ENCODE measurements at places on chromosomes 3 and 15.

GRCh38 chr3:129399895-129400357 lies 28.5 kb downstream of the EFCAB12 start:
- DNase-seq: no peak

GRCh38 chr15:68335251-68335650 lies 57.7 kb downstream of the FEM1B start:
- DNase-seq: no peak

GRCh38 chr3:120503727-120504616 lies 53.2 kb upstream of the FSTL1 start:
- no peak for DNase-seq

GRCh38 chr3:129415830-129416229 lies 12.6 kb downstream of the EFCAB12 start:
- DNase-seq: no peak

GRCh38 chr3:129058441-129059200 lies 2.0 kb upstream of the GP9 start:
- DNase-seq: no peak

DNA sequence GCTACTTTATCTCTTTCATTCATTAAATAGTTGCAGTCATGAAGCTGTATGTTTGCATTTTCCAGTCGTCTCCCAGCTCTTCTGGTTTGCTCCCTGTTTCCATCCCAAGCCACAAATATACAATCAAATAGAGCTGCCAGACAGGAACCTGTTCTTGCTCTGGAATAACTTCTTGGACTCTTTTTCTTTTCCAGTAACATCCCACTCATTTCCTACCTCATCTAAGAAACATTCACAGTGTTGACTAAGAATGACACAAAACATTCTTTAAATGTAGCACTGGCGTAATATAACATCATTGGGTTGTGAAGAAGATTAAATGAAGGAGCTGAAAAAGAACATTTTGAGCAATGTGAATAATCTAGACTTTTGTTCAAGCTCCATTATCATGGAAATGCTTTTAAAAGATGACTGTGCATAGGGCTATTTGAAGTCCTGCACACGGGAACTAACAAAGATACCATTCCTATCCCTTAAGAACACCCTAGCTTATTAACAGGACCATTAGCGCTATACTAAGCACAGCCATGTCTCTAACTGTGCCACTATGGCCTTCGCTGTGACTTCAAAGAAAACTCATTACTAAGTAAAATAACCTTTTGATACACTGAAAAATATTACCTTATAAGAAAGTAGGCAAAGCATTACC lies 574.0 kb downstream of the NAALADL2 start:
- DNase-seq: no peak

GRCh38 chr15:70308735-70309434 lies 211.2 kb upstream of the TLE3 start:
- DNase-seq: no peak

GRCh38 chr3:100709842-100710260 lies 557 bp downstream of the TFG start:
- peak; percentile 10 for DNase-seq

DNA sequence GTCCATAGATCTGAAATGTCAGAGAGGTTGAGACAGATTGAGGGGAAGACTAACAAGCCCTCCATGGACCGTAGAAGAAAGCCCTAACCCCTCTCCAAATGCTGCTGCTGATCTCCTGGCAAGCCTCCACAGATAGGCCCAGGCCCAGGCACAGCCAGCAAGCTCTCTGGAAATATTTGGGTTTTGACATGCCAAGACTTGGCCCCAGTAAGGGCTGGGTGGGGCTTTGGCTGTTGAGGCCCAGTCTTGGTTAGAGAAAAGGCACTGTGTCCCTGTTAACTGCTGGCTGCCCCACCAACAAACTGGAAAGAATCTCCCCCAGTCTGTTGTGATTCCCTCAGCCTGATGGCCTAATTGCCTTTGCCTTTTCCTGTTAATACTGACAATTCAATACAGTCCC lies 208.8 kb upstream of the CTDSPL start:
- DNase-seq: no peak

DNA sequence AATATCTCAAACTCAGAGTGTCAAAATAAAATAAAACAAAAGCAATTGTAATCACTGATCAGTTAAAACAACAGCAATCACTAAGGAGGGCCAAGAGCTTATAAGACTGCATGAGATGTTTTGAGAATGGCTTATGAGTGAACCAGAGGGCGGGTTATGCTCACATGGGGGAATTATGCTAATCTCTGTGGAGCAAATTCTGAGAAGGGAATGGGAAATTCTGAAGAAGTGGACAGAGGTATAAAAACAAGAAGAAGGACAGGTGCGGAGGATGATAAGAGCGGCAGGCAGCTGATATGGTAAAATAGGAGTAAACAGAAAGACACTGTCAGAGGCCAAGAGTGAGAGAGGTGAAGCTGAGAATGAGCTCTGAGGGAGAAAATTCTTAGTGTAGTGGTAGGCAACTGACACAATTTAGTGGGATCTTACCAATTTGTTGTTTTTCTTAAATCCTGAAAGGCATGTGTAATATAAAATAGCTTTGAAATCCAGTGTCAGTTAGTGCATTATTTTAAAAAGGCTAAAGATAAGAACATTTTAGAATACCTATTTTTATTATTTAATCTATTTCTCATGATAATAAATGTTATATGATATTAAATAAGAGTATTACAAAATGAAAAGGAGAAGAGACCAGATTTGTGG lies 133.8 kb downstream of the SPATA16 start:
- no peak for DNase-seq

Data from activated T-helper 1 cell treated with anti-CD3 and anti-CD28 coated beads, Interleukin-2, amount 50 U/mL, for 16 hours (primary cell).